ENCODE measurements at places on chromosomes 5 and 9.
A peak's percentile ranks its signal among the peaks of the same experiment; 100 is the strongest.

- DNase-seq, result peak; percentile 36
Observed at GRCh38 chr5:88660264-88660946, 222.6 kb downstream of the MEF2C start.

GRCh38 chr5:2773327-2773726 lies 21.9 kb upstream of the IRX2 start:
- DNase-seq, result no peak

DNA sequence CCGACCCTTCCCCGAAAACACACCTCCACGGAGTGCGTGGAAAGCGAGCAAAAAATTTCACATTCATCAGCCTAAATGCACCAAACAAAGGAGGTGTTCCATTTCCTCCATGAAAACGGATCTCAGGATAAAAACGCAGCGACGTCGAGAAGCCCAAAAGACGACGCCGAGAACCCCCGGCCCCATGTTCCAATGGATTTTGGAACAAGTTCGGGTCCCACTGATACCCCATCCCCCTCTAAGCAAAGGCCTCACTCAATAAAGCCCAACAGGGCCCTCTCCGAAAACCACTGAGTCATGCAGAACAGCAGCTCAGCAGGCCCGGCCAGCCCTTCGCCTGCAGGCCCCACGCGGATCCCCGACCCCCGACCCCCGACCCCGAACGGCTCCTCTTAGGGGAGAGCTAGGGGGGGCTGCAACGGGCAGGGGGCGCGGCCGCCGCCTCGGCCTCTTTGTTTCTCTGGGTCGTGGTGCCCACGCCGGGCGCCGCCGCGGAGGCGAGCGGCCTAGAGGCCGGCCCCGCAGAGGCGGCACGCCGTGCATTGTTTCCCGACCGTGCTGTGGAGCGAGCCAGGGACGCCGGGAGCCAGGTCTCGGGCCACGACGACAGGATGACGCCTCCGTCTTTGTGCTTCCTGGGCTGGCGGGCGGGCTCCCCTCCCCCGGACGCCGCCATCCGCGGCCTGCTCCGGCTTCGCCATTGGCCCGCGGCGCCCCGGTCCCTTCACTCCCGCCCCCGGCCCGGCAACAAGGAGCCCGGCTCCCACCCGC lies 915 bp downstream of the ZFAND5 start:
- peak; percentile 75 for DNase-seq

DNA sequence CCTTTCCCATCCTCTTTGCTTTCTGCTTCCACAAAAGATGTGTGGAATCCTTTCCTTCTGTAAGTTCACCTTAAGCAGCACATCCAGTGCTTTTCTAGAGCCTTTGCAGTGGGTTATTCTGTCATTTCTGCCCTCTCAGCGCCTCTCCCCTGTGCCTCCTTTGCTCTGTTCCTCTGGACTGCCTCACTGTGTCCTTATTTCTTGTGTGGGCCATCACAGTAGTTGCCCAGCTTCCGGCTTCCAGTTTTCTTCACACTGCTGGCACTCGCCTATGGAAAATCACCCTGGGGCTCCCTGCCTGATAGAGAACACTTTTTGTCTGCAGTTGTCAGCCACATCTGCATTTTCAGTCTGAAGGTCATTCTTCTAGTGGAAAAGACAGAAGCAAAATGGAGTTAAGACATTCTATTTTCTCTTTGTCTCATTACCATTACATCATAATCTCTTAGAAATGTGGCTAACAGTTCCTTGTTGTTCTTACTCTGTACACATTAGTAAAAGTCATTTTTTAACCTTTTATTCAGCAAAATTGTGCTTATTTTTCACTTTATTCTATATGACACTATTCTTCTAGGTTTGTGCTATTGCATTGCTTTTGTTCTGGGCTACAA lies 64.1 kb upstream of the ZNF608 start:
- DNase-seq, result no peak
